Stimulated activated CD4-positive, alpha-beta T cell treated with anti-CD3 and anti-CD28 coated beads, Interleukin-1b, Interleukin-23, amount 100 ng/mL, for 1 hour (primary cell): ENCODE measurements at places on chromosomes 1 and 21.

GRCh38 chr1:80462006-80462405 lies 1338.7 kb upstream of the ADGRL2 start:
- no peak for DNase-seq

- DNase-seq = no peak
Measured at GRCh38 chr1:220296981-220297380, 24.7 kb upstream of the RAB3GAP2 start.

DNA sequence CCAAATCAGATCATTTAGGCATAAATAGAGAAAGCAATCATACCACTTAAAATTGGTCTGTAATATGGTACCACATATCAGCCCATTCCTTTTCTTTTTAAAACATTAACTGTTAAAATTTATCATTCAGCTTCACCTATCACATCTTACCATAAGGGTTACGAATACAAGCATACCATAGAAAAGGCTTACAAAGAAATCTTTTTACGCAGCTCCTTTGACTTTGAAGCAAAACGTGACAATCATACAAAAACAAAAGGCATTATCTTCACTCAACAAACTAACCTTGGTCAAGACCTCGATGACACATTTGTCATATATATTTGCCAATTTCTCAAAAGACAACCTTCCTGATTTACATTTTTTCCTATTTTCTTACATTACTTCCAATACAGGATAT lies 169.0 kb downstream of the SMYD3 start:
- DNase-seq = no peak

GRCh38 chr1:225697428-225697827 lies 44.5 kb upstream of the ENAH start:
- no peak for DNase-seq

DNA sequence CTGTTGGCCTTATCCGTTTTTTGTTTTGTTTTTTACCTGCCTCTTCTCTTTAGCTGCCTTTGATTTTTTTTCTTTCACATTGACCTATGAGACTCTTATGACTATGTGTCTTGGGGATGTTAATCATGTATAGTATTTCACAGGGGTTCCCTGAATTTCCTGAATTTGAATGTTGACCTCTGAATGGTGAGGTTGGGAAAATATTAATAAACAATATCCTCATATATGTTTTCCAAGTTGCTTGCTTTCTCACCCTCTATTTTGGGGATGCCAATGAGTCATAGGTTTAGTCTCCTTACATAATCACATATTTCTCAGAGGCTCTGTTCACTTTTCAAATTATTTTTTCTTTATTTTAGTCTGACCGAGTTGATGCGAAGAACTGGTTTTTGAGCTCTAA lies 29.6 kb downstream of the GBP5 start:
- no peak for DNase-seq

DNA sequence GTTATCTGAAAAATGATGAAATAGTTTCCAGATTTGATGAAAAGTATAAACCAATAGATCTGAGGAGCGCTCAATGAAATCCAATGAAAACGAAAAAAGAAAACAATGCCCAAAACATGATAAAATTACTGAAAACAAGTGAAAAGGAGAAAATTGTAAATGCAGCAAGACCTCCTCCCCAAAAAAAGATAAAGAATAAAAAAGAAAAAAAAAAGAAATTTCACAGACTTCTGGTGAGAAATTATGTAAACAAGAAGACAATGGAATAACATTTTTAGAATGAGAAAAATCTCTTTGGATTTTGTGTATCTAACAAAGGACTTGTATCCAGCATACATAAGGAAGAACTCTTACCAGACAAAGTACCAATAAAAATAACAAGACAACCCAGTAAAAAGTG lies 134.2 kb downstream of the DNAH14 start:
- DNase-seq = no peak

DNA sequence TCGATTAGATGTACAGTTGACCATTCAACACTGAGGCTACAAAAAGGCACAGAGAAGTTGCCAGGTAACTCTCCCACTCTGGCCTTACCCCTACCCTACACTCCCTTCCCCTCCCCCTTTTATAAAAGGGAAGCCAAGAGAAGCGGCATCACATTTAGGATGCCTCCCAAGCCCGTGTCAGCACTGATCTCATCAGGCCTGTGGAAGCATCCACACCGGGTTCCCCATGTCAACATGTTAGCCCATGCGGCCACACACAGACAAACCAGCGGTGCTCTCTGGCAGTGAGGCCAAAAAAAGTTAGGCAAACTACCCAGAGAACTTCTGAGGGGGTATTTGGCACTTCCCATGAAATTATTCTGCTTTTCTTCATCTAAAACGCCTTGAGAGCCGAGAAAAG lies 29.9 kb downstream of the BCAR3 start:
- DNase-seq = no peak

DNA sequence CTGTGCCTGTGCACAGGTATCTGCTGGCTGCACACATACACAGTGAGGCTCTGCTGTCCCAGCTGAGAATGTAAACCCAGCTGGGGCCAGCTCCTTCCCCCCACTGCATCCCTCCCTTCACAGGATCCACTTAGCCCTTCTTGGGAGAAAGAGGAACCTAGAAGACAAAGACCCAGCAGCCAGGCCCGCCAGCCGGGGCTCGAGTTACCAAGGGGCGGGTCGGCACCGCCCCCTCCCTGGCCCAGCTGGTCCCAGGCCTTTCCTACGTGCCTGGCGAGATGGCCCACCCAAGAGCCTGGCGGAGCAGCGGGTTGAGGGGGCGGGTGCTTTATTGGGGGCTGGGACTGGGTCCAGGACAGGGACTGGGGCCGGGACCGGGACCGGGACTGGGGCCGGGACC lies 2.1 kb downstream of the SH3BGRL3 start:
- no peak for DNase-seq

DNA sequence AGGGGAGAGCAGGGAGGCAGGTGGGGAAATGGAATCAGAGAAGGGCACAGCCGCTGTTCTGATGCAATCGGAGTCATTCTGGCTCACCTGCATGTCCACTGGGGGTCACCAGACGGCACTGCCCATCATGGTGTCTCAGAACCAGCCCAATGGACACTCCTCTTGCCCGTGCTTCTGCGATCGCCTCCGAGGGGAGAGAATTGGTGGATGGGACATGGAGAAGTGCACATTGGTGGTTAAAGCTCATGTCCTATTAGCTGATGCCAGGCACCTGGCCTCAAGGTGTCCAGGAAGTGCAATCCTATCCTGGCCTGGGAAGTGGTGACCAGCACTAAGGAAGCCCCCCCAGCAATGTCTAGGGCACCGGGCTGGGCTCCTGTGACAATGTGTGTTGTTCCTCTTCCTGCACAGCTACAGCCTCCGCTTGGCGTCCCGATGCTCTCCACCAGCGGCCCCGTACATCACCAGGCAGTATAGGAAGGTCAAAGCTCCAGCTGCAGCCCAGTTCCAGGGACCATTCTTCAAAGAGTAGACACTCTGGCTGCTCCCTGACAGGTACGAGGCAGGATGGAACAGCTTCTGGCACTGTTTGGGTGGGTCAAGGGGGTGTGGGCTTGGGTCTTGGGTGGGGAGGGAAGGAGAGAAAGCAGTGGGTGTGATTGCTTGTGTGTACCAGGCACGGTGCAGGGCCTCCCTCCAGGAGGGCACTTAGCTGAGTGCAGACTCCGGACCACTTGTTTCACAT lies 116.2 kb downstream of the PRDM2 start:
- no peak for DNase-seq

DNA sequence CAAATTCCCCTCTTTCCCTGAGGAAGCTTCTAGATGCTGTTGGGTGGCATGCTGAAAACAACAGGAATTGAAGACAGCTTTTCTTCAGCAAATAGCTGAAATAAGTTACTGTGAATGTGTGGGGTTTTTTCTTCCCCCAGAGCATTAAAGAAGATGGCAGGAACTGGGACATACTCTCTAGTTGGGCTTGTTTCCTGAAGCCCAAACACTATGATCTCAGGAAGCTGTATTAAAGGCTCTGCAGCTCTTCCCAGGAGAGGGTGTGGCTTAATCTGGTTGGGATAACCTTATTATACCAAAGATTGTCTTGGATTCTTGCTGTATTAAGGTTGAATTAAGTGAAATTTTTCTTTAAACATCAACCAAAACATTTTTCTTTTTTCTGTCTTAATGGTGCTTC lies 64.9 kb upstream of the LMO4 start:
- DNase-seq = no peak

GRCh38 chr1:34396042-34396441 lies 219.3 kb downstream of the C1orf94 start:
- no peak for DNase-seq

DNA sequence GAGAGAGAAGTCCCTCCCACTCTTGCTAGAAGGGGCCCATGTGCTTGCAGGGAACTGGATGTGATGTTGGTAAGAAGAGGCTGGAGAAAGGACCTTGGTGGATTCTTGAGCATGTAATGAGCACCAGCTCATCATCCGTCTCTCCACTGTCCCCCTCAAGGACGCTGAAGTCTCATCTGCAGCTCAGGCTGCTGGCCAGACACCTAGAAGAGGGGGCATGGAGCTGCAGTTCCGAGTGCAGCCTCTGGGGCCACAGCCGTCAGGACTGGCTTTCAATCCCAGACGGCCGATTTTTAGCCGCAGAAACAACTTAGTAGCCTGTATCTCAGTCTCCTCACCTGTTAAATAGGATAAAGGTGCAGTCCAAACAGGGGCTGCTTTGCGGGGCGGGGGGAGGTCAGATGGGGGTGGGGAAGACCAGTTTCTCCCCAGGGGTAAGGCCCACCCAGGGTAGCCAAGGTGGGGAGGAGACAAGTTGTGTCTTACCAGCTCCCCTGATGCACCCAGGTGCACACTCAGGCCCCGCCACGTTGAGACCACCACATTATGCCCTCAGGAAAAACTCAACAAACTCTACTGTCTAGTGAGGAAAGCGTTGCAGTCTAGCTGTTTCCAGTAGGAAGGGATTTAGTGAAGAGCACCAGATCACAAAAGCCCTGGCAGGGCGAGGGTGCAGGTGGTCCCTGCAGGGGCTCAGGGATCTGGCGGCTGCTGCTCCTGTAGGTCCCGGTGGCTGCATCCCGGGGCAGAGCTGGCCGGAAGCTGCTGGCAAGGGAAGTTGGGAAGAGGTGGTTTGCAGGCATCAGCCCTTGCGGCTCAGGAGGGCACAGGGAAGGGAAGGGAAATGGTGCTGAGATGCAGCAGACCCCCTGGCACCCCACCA lies 29.5 kb downstream of the LDLRAP1 start:
- peak; percentile 37 for DNase-seq
